NCI-H748 treated with DMSO at 0.1 percent for 48 hours (cell line): ENCODE measurements at places on chromosomes 11 and 22.

GRCh38 chr11:133506023-133506422, 26.3 kb downstream of the OPCML start:
- no peak for DNase-seq

- no peak for DNase-seq
These were observed 9.5 kb downstream of the SLC6A5 start for GRCh38 chr11:20608934-20609333.

DNA sequence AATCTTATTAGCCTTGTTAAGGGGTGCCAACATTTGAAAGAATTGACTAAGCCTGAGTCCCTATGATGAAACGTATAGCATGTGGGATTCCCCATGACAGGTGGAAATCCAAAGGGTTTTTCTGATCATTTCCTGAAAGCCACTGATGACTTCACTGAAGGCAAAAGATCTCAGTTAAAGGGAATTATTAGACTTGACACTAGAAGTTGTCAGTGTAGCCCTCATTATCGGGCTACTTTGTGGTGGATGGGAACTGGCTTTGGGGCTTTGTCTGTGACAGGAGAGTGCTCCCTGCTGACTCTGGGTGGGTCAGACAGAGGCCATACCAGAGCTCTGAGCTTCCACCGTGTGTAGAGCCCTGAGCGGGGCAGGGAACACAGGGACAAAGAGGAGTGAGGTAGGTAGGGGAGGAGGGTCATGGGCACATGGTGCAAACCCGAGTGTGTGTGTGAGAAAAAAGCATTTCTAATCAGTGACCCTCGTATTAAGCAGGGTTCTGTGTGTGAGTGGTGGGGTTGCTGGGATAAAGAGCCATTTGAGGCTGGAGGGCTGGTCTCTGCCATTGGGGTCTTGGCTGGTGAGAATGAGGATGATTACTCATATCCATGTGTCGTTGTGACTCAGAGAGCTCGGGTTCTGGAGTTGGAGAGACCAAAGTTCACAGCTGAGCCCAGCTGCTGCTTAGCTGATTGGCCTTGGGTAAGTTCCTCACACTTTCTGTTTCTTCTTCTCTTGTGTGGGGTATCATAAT, 101.1 kb downstream of the GRIK4 start:
- DNase-seq = no peak

GRCh38 chr11:85813721-85814120, 2.8 kb upstream of the SYTL2 start:
- peak; percentile 1 for DNase-seq

GRCh38 chr11:22567759-22568158, 57.9 kb downstream of the FANCF start:
- no peak for DNase-seq

DNA sequence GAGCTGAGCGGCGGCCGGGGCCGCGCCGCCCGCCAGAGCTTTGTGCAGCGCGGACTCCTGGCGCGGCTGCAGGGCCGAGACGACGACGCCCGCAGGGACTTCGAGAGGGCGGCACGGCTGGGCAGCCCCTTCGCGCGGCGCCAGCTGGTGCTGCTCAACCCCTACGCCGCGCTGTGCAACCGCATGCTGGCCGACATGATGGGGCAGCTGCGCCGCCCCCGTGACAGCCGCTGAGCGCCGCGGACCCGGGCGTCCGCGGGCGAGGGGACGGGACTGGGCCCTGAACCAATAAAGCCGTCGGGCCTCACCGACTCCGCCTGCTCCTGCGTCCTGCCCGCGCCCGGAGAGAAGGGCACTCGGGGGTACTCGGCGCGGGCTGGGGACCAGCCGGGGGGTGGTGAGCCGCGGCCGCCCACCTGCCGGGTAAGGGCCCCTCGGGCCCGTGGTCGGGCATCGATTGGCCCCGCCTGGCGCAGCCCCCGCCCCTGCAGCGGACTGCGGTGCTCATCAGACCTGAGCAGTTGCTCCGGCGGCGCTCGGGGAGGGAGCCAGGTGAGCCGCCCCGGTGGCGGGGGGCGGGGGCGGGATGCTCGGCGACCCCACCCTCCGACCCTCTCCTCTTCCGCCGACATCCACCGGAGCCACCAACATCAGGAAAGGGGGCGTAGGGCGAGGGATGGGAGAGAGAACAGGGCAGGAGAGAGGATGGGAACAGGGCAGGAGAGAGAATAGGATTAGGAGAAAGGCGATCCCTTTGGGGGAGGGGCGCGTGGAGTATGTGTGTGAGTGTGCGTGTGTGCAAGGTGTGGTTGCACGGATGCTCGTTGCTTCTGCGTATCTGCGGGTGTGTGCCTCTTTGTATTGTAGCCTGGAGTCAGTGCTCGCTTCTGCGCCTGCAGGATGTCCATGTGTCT, at the start of gene TMEM25:
Gene TMEM25, plus strand, starts transcription at position 510 of the 914 bp plus-strand sequence. CDS start 610 bp downstream, outside the sequence.
- DNase-seq = peak; percentile 43

DNA sequence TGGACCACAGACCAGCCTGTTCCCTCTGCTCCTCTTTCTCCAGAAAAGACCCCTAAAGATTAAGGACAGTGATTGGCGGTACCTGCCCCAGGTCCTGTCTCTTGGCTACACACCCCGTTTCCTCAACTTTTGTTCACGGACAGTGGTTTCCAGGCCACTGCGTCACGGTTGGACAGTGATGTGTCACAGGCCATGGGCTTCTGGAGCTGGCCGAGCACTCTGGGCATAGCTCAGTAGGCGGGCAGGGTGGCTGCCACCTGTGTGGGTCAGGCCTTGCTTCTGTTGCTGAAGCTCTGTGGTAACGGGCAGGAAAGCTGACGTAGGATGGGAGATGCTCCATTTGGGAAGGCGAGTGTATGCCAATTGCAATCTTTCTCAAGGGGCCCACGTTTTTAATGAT, 13.6 kb downstream of the TUB start:
- no peak for DNase-seq

GRCh38 chr11:12602421-12602820, 71.8 kb upstream of the TEAD1 start:
- DNase-seq = no peak
